ENCODE measurements at places on chromosomes 6 and 20.

GRCh38 chr20:5535125-5535756, 215.0 kb upstream of the SHLD1 start:
- no peak for DNase-seq

- DNase-seq = no peak
Observed at GRCh38 chr20:3446779-3447178, 24.0 kb upstream of the ATRN start.

DNA sequence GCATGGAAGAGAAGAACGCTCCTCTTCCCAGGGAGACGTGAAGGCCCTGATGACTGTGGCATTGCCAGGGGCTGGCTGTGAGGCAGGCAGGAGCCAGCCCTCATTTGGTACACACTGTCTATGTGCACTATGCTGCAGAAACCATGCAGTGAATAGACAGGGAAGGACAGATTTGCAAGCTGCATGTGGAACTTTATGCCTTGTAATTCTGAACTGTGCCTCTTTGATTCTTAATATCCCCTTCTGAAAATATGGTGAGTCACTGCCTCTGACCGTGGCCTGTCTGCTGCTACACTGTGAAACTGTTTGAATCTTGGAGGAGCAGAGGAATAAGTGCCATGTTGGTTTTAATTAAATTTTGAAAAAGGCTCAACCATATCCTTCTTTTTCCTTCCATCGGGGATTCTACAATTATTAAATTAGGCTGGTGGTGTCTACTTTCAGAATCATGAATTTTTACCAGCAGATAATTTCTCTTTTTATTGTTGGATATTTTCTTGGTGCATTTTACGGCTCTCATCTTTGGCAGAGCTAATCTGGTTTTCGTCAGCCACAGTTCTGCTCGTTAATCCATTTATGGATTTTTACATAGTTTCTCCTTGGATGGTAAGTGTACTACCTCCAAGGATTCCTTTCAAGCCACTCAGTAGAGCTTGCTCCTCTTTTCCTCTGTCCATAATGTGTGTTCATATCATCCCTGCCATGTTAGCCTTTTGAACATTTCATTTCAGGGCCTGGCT, 301.0 kb upstream of the SLC35B3 start:
- no peak for DNase-seq

- no peak for DNase-seq
Observed at GRCh38 chr6:10531942-10532341, 10.8 kb downstream of the GCNT2 start.

DNA sequence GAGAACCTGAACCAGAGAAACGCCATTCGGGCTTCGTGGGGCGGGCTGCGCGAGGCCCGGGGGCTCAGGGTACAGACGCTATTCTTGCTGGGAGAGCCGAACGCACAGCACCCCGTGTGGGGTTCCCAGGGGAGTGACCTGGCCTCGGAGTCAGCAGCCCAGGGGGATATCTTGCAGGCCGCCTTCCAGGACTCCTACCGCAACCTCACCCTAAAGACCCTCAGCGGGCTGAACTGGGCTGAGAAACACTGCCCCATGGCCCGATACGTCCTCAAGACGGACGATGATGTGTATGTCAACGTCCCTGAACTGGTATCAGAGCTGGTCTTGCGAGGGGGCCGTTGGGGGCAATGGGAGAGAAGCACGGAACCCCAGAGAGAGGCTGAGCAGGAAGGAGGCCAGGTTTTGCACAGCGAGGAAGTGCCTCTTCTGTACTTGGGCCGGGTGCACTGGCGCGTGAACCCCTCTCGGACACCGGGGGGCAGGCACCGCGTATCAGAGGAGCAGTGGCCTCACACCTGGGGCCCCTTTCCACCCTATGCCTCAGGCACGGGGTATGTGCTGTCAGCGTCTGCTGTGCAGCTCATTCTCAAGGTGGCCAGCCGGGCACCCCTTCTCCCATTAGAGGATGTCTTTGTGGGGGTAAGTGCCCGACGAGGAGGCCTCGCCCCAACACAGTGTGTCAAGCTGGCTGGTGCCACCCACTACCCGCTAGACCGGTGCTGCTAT, 904 bp downstream of the B3GALT4 start:
- DNase-seq = no peak
